Activated CD4-positive, alpha-beta memory T cell treated with anti-CD3 and anti-CD28 coated beads, Interleukin-2, amount 10 ng/mL, durations not matched to agents 7 days and 5 days (primary cell): ENCODE measurements at places on chromosomes 7 and 10. TPM values are rescaled to one million over a fixed set of nuclear protein-coding genes. Genes with fewer than 3 reads are reported as not detected.

KLLN gene
- 0.81 TPM for total RNA-seq

- no peak for DNase-seq
Measured at GRCh38 chr10:12716042-12716441, 285.5 kb downstream of the CCDC3 start.

GRCh38 chr10:114576716-114577115 lies 81.4 kb downstream of the ABLIM1 start:
- no peak for DNase-seq

- peak; percentile 12 for DNase-seq
Measured at GRCh38 chr10:46552526-46553237, 3.8 kb downstream of the GPRIN2 start.

- DNase-seq: no peak
Measured at GRCh38 chr10:124196659-124197058, 103.3 kb upstream of the CHST15 start.

DNA sequence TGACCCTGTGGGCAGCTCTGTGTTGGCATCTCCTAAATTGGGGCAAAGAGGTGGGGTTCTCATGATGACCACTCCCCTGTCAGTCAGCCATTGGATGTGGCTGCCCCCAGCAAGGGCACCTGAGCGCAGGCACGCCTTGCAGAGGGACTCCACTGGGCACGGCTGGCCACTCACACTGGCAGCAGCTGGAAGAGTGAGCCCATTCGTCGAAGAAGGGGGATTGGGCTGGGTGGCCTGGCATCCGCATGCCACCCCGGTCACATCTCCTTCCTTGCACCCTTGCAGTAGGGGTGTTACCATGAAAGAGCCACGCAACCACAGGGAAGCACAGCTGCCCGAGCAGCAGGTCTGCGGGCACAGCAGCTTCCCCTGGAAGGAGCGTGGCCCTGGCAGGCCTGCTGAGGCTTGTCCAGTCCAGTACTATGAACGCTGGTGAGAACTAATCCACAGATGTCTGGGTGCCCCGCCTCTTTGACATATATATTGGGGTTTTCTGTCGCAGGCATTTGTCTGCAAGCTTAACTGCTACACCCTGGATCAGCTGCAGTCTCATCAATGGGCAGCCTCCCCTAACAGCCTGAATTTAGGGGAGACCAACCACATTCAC lies 25.7 kb upstream of the GRB10 start:
- no peak for DNase-seq

PDK4 gene
- total RNA-seq: not detected

DNA sequence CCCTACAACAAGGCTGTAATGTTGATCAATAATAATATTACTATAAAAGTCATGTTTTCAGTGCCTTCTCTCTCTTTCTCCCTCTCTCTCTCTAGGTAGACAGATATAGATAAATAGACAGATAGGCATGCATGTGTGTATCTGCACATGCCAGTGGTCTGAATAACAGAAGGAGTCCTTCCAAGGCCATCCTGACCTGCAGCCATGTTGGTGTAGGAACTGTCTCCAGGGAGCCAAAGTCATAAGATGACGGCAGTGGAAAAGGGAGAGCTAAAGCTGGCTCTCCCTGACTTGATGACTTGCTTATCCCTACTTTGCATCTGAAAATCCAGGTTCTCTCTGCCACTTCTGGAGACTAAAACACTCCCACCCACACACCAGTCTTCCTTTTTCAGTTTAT lies 113.0 kb downstream of the TRIL start:
- no peak for DNase-seq

DNA sequence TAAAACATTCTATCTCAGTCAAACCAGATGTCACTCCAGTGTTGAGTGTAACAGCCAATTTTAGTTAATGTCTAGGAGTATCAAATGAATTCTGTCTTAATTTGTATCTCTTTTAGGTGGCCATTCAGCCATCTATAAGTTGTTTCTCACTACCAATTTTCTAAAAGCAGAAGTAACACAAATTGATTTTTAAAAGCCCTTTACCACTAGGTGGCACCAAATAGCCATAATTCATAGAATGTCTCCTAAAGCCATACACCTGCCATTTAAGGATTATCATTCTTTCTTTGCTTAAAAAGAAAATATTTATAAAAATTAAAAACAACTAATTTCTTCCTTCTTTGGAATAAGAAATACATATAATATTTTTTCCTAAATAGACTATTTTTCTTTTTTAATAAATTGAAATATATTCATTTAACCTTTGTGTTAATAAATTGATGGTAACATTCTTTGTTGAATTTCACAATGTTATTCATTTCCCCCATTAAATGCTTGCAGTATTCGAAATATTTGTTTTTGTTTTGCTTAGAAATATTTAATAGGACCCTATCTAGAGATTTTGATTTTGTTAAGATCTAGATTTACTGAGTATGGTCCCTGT lies 107.8 kb upstream of the PPP1R3A start:
- no peak for DNase-seq

DNA sequence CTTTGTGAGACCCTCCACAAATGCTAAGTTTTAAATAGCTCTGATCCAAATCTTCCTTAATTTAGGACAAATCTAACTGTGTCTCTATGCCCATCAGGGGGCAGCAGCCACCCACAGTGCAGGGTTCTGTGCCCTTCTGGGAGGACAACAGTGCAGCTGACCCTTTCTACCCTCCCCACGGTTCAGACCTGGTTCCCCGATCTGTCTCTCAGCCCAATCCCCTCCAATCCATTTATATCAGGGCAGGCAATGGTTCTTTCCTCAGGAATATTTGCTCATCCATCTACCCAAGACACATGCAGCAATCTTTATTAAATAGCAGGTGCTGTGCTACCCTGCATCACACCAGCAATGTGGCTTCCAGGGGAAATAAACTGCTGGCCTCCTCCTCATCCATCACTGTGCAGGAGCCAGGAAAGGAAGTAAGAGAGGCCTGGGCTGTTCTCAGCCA lies 4.0 kb upstream of the RBM28 start:
- DNase-seq: peak; percentile 56

- DNase-seq: no peak
Measured at GRCh38 chr7:121214657-121215056, 114.1 kb upstream of the WNT16 start.

DNA sequence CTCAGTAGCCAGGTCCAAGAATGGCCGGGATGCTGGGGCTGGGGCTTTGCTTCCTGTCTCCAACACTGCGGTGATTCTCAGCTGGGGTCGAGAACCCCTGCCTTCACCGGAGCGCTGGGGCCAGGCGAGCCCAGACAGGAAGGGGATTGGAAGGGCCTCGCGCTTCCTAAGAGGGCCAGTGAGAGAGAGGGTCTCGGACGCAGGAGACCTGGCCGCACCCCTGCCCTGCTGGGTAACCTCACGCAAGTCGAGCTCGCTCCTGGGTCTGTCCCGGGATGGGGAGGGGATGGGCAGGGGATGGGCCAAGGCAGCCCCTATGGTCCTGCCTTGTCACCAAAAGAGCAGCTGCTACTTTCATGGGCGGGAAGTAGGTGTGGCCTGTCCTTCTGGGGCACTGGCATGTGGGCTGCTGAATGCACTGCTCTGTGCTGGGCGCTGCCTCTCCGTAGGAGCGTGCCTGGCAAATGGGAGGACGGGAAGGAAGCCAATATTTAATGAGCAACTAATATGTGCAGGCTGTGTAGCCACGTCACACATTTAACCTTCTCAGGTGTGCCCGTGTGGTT lies 20.0 kb downstream of the KCNK18 start:
- peak; percentile 18 for DNase-seq

DNA sequence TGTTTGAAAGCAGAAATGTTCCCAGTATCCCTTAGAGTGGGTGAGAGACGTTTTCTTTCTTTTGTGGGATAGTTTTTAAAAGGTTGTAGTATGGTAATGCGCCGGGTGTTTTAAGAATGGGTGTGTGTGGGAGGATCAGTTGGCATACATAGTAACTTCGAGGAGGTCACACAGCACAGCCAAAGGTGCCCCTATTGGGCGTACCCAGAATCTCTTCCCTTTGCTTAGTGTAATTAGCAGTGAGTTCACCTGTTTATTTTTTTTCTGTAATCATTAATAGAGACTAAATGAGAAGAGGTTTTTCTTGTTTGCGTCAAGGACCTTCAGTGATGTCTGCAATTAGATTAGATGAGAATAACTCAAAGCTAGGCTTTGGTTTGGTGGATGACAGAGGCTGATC lies 1.5 kb downstream of the PLEKHA8 start:
- DNase-seq: no peak

GRCh38 chr7:92781117-92781720 lies 55.2 kb downstream of the CDK6 start:
- DNase-seq: no peak

JCAD gene
- 0.68 TPM for total RNA-seq

DNA sequence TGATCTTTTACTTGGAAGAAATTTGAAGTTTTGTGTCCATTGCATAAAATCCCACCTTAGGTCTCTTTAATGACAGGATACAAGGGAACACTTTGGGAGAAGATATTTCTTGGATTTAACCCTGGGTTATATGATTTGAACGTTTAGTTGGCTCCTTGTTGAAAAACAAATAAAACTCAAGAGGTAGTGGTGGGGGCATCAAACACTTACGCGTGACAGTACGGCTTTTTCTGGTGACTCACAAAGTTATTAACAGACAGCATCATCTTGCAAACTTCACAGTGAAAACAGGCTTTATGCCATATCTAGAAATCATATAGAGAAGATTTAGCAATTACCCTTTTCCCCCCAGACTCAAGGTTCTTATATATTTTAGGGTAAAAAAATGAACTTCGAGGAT lies 699 bp downstream of the NRAP start:
- no peak for DNase-seq

TMEM213 gene
- 0.73 TPM for total RNA-seq

EFCAB10 gene
- not detected for total RNA-seq

DNA sequence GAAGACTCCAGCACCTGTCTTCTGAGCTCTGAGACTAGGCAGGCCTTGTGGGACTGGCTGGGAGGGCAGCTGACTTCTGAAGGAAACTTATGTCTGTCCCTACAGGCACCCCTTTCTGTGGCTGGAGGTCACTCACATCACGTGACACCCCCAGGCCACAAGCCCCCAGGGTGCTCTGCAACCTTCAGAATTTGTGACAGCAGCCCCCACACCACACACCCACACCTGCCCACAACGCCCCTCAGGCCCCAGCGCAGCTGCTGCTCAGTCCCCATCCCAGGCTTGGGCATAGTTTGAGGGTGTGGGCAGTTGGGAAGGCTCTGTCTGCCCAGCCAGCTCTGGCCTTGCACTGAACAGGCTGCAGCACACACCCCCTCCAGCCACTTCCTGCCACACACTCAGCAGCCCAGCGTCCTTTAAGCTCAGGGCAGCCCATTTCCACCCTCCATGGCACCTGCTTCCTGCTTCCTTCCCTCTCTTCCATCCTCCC lies 80.0 kb upstream of the UNC5B start:
- DNase-seq: no peak

PRKG1 gene
- total RNA-seq: not detected

- no peak for DNase-seq
Measured at GRCh38 chr10:104316321-104317099, 21.8 kb downstream of the ITPRIP start.

DNA sequence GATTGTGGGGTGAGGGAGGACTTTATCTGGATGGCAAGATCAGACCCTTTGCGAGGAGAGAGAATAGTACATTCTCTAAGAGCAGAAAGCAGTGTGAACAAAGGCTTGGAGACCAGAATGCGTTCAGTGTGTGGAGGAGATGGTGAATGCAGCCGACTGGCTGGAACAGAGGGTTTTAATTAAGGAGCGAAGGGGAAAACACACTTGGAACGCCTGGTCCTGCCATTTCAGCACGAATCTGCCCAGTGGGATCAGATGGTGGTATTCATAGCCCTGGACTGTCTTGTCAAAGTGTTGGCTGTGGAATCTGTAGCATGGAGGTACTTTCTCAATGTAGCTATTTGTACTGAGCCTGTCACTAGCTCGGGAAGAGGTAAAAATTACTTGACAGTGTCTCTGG lies 260.9 kb downstream of the SLC25A13 start:
- no peak for DNase-seq

DNA sequence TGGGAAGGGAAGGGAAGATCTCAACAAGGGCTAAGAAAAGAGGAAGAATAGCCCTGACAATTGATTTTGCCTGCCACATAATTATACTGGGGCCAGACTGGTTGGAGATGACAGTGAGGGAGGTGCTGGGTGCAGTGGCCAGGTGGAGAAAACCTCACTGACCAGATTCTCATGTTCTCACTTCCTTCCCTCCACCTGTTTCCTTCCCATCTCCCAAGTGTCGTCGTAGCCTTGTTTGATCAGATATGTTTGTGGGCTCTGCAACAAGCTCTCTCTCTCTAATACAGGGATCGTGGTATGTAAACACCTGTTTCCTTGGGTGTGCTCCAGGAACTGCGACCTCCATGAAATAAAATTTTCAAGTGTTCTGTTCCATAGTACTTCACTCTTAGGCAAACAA lies 60.2 kb downstream of the VCL start:
- peak; percentile 25 for DNase-seq

GRCh38 chr10:34802692-34803091 lies 12.4 kb downstream of the PARD3 start:
- no peak for DNase-seq
